Cardiac septum (tissue), 1 donor: ENCODE measurements at places on chromosomes 11 and 22. TPM values are rescaled to one million over a fixed set of nuclear protein-coding genes. Genes with fewer than 3 reads are reported as not detected.

DNA sequence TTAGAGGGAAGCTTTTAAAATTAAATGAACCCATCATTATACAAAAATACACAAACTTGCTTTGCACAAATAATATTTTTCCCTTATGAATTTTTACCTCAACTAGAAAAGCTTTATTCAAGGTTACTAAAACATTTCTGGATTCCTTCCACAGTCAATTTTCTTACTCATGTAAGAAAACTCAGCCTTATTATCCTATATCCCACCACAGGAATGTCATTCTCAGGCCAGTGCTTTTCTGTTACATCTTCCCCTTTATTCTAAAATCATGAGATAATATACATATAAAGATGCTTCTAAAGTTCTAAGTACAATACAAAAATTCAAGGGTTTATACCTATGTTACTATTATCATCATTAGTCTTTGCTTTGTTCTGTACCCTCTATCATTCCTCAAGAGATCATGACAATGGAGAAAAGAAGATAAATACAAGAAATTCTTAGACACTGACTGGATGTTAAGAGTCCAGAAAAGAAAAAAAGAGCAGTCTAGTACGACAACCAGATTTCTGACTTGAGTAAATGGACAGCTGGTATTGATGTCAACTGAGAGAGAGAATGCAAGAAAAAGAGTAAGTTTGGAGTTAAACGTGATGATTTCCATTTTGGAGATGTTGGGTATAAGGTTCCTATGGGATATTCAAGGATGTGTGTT lies 60.3 kb downstream of the MTMR2 start:
- no peak for DNase-seq

- DNase-seq, result no peak
Observed at GRCh38 chr11:74276581-74276980, 34.9 kb downstream of the P4HA3 start.

GRCh38 chr22:24007253-24008021 lies 2.2 kb upstream of the GSTT4 start:
- DNase-seq, result no peak

GRCh38 chr11:61516675-61517572 lies 8.4 kb downstream of the LRRC10B start:
- no peak for DNase-seq

GRCh38 chr11:119996556-119996955 lies 141.4 kb downstream of the TRIM29 start:
- no peak for DNase-seq

DNA sequence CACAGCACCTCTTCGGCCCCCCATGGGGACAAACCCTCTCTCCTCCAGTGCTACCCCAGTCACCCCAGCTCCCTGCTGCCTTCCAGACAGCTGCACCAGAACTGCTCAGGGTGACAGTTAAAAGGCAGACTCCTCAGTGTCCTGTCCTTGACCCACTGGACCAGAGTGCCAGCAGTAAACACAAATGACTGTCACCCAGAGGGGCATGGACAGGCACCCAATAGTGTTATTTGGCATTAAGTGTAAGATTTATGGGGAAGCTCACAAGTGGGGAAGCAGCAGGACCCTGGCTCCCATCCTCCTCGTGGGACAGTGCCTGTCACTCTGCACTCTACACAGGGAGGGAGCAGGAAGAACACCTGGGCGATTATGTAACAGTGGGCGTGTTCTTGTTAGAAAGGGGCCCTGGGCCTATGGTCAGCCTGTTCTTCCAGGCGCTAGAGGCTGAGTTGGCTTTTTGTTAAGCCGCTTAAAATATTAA lies 5.0 kb downstream of the RPS19BP1 start:
- no peak for DNase-seq

DNA sequence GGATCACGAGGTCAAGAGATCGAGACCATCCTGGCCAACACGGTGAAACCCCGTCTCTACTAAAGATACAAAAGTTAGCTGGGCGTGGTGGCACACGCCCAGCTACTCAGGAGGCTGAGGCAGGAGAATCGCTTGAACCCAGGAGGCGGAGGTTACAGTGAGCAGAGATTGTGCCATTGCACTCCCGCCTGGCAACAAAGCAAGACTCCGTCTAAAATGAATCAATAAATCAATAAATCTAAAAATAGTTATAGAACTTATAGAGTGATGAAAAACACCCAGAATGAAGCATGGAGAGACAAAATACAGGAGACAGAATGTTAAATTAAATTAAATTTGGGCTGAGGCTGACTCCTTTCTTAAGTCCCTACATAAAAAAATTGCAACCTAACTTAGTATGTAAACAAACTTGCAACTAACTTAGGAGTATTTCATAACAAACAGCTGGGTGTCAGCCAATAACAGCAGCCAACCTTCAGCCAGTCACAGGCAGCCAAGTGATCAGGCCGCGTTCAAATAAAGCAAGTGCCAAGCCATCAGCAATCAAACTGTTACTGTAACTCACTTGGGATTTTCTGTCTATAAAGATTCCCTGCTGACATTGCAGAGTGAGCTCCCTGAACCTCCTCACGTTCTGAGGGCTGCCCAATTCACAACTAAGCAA lies 7.3 kb upstream of the TP53AIP1 start:
- no peak for DNase-seq

- no peak for DNase-seq
Observed at GRCh38 chr11:115222218-115222862, 281.9 kb downstream of the CADM1 start.

GRCh38 chr11:16611401-16611921 lies 127.0 kb upstream of the C11orf58 start:
- no peak for DNase-seq

GRCh38 chr11:8527939-8528338 lies 66.1 kb downstream of the STK33 start:
- no peak for DNase-seq

DNA sequence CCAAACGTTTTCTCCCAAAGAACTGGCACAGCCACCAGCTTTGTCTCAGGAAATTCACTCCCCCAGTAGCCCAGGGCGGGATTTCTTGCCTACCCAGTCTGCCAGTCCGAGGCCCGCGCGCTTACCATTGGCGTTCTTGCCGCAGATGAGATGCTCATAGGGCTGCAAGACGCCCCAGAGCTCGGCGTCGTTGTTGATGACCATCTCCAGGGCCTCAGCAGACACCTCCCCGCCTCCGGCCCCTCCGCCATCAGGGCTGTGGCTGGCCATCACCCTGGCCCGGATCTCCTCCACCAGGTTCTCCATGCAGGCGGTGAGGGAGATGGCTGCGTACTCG lies 1.3 kb downstream of the ABTB2 start:
- DNase-seq, result peak; percentile 77

DNA sequence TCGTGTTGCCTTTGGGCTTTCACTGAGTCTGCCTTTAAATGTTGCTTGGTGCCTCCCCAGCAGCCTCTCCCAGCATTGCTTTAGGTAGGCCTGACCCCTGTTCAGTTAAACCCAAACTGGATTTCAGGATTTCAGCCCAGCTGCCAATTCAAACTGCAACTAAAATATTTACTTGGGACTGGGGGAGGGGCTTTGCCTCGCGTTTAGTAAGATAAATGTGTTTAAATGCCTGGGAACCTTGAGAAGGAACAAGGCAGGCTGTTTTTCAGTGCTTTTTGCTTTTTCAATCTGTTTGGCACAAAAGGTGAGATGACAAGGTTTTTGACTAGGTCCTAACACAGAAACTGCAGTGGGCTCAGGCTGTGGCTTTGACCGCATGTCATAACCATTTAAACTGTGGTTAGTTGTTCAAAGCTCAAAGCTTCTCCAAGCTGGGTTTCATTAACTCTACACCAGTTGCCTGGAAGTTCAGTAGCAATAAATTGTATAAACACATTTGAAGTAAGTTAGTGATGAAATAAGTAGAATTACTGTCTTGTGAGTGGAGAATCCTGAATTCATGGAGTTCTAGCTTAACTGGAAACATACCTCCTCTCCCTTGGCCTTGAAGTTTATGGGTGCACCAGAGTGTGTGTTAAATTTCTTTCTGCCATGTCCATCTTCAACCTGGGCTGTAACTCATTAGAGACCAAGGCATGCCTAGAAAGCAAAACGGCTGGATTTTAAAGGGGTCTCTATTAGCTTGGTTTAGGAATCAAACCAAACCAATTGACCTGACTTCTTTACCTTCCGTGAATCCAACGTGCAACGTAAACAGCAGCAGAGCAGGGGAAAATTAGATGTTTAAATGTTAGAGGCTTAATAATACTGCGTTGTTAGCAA lies 3.6 kb downstream of the PKNOX2 start:
- DNase-seq, result no peak

DNA sequence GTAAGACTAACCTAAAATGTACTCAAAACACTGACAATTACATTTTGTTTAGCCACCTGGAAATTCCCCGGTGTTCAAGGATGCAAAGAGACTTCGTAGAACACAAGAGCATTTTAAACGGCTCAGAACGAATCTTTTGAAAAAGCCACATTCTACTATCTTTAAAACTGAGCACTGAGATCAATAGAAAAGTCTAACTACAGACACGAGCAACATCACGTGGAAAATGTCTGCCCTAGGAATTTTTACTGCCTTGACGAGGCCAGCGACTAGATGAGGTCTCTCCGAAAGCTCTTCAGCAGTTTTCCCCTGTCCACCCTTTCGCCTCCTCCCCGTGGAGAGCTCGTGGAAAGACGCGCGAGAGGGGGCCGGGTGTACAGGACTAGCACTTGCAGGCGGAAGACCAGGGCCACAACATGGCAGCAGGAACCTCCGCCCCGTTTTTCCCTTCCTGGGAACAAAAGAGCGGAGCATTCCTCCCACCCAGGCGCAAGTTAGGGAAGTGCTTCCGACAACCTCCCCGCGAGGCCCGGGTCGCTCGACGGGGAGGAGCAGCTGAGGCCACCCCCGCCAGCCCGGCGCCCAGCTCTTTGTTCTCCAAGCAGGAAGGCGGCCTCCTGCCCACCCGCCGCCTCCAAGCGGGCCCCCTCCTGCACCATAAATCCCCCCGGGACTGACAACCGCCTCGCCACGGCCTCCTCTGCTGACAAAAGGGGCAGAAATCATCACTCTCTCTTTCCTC lies 1.1 kb downstream of the EIF4G2 start:
- peak; percentile 92 for DNase-seq

- no peak for DNase-seq
Observed at GRCh38 chr11:120659076-120659475, 147.5 kb downstream of the GRIK4 start.

DNA sequence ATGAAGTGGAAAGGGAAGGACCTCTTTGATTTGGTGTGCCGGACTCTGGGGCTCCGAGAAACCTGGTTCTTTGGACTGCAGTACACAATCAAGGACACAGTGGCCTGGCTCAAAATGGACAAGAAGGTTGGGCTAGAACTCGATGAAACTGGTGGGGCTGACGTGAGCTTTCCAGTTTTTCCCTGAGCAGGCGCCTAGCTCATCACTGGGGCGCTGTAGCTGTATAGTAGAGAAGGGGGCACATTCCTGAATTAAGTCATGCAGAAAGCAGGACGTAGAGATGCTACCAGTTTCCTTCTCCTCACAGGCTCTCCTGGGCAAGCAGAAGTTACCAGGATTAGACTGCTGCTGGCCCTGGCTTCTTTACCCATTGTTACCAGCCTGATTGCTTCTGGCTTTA lies 33.3 kb downstream of the NF2 start:
- DNase-seq, result no peak

DNA sequence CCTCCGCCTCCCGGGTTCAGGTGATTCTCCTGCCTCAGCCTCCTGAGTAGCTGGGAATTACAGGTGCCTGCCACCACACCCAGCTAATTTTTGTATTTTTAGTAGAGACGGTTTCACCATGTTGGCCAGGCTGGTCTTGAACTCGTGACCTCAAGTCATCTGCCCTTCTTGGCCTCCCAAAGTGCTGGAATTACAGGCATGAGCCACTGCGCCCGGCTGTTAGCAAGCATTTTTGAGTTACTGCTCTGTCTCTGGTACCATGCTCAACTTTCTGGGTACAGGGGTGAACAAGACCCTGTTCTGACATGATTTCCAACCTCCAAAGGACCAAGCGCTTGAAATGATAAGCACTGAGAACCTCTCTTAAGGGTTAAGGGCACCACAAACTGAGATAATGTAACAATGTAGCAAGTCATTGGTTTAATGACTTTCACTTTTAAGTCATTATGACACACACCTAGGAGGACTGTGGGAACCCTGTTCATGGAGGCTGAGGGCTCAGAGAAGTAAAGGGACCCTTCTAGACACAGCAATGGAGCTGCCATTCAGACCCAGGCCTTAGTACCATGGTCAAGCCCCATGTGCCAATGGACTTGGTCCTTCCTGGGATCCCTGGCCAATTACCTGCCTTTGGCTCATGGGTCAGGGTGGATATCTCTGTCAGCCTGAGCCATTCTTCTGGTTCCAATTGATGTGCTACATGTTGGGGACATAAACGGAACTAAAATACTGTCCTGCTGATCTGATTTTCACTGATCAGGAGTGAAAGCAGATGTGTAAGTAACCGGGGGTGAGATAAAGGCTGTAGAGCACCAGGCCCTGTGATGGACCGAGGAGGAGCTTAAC lies 11.6 kb downstream of the SLC3A2 start:
- no peak for DNase-seq

Gene MRPL48
- 30.8 TPM for total RNA-seq

Gene KDM4F
- not detected for total RNA-seq

Gene CLDN5
- 9.3 TPM for total RNA-seq

Gene ZBTB16
- total RNA-seq, result 25.4 TPM

Gene TMA7B
- total RNA-seq, result not detected

Gene PRRG4
- total RNA-seq, result 0.40 TPM

Gene KDM4D
- total RNA-seq, result 0.83 TPM
